ENCODE measurements at places on chromosomes 16 and 17.

DNA sequence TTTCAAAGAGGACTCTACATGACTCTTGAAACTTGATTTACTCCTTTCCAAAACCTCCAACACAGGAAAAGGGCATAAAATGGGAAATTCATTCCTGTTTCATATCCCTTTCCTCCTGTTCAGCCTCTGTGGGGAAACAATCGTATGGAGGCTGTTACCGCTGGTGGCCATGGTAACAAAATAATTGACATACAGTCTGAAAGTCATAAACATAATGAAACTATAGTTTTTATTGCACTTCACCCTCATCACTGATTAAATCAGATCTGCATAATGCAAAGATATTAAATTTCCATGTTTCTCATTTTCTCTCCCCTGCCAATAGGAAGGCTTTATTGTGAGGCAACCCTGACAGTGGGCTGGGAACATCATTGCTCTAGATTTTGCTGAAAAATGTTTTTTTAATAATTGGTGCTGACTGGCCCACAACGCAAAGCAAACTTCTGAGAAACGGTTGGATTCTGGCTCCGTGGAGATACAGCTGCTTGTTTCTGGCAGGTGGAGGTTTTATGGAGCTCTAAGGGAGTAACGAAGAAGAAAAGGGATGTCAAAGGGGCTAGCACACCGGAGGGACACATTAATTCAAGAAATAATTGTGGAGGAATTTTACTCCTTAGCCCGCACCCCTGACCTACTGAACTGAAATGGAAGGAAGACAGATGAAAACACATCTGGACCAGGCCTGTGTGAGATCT, 154.2 kb upstream of the SHISA6 start:
- DNase-seq: no peak

- no peak for DNase-seq
Measured at GRCh38 chr17:19242926-19243325, 5.8 kb downstream of the EPN2 start.

GRCh38 chr17:48181653-48182052, 74.1 kb downstream of the SNX11 start:
- no peak for DNase-seq

DNA sequence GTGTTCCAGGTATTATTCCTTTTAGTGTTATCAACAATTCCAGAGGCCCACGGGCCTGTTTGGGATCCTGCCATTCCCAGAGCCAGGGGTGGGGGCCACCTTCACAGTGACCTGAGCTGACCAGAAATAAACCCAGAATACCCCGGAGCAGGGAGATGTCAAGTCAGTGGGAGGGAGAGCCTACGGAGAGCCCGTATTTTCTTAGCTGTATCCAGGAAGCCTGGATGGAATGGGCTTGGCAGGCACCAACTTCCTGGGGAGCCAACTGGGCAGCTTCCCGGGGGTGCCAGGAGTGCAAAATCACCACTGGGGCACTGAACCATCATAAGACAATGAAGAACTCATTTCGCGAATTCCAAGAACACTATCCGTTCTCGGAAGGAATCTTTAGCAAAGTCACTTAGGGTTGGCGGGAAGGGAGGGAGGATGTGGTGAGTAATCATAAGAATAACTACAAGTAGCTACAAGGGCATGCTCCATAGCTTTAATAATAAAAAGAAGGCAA, 13.2 kb upstream of the MRTFB start:
- DNase-seq: no peak

DNA sequence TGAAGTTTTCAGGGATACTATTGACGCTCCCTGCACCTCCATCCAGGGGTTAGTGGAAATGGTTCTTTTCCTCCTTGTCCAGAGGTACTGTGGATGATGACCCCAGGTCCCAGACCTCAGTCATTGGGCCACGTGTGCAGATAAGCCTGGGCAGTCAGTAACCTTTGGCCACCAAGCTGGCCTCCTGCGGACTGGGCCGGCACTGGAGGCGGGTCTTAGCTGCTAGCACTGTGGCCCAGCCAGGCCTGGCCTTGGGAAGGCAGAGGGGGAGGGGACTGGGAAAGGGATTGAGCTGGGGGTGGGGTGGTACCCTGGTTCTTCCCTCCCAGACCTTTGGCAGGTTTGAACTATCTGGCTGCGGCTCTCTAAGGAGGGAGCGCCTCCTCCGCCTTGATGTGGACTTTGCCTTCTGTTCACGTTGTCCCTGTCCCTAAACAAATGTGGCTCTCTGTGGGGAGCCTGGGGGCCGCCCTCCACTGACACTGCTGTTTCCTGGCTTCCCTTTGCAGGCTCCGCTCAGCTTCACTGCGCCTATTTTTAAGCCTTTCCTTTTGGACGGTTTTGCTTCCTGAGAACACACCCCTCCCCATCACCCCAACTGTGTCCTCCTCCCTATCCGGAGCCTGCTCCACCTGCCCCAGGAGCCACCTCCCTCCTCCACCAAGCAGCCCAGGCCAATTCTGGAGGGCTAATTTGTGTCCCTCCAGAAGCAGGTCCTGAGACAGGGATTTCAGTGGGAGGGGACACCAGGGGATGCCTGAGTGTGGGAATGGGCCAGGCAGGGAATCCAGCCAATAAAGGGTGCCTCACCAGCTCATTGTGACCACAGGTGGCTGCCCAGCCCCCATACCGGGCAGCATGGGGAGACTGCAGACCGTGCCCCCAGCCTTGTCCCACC, 251.9 kb downstream of the SEC14L1 start:
- no peak for DNase-seq

GRCh38 chr16:72962347-72962746, 85.6 kb downstream of the ZFHX3 start:
- no peak for DNase-seq

- no peak for DNase-seq
Measured at GRCh38 chr17:75524269-75524969, 1.1 kb upstream of the LLGL2 start.

GRCh38 chr16:58563235-58563634, 47.9 kb downstream of the SETD6 start:
- no peak for DNase-seq

- DNase-seq: no peak
Measured at GRCh38 chr16:84319146-84319760, 24.6 kb downstream of the WFDC1 start.

- DNase-seq: peak; percentile 41
Measured at GRCh38 chr16:49855280-49855821, 561 bp downstream of the ZNF423 start.

DNA sequence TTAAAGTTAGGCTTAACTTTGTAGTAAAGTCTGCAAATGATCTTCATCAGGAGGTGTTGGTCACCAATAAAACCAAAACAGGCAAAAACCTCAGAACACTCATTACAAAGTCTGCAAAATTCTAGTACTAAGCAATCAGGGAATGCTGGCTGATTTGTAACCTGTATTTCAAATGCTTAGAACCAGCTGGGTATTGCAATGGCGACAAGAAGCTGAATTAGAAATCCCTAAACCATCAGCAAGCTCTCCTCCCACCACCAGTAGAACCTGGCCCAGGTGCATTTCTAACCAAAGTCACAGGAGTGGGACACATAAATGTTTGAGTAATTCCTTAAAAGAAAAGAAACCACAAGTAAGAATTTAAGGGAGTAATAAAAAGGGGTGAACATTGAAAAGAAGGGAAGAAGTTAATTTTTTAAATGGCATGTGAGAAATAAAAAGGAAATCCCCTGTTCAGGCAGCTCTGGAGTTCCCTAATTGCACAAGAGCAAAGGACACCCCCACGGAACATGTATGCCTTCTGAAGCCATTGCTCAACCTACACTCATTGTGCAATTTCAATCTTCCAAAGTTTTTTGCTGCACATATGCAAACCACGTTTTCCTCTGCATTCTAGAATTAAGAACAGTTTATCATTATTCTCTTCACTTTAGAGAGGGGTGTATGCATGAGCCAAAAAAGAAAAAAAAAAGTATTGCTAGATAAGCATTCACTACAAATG, 102.9 kb downstream of the HIC1 start:
- no peak for DNase-seq

- DNase-seq: no peak
Measured at GRCh38 chr17:40779181-40779909, 3.0 kb downstream of the KRT27 start.

DNA sequence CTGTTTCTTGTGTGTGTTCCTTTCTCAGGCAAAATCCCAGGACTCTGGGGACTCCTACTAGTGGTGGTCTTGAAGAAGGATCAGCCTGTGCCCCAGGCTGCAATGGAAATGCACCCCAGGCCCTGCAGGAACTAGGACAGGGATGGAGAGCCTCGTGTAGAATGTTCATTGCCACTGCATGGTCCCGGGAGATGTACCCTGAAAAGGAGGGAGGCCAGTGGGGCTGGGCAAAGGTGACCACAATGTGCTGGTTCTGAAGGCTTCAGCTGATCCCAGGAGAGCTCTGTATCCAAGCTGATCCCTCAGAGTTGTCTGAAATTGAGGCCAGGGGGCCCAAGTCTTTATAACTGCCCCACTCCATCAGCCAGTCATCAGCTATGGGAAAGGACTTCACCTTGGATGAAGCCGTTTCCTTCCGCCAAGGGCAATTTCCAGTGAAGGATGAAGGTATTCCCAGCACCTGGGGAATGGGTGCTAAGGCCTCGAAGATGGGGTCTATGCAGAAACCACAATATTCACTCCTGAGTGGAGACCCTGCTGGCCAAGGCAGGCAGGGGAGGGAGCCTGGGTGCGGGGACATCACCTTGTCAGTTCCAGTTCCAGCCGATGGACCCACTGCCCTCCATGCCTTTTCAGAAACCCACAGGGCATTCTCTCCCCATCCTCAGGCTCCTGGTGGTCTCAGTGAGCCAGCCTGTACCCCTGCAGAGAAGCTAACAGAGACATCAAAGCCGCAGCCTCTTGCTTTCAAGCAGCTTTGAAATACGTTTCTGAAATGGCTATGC, 59.9 kb upstream of the CDH5 start:
- DNase-seq: no peak

- no peak for DNase-seq
Measured at GRCh38 chr17:69067274-69068047, 6.7 kb upstream of the ABCA9 start.

DNA sequence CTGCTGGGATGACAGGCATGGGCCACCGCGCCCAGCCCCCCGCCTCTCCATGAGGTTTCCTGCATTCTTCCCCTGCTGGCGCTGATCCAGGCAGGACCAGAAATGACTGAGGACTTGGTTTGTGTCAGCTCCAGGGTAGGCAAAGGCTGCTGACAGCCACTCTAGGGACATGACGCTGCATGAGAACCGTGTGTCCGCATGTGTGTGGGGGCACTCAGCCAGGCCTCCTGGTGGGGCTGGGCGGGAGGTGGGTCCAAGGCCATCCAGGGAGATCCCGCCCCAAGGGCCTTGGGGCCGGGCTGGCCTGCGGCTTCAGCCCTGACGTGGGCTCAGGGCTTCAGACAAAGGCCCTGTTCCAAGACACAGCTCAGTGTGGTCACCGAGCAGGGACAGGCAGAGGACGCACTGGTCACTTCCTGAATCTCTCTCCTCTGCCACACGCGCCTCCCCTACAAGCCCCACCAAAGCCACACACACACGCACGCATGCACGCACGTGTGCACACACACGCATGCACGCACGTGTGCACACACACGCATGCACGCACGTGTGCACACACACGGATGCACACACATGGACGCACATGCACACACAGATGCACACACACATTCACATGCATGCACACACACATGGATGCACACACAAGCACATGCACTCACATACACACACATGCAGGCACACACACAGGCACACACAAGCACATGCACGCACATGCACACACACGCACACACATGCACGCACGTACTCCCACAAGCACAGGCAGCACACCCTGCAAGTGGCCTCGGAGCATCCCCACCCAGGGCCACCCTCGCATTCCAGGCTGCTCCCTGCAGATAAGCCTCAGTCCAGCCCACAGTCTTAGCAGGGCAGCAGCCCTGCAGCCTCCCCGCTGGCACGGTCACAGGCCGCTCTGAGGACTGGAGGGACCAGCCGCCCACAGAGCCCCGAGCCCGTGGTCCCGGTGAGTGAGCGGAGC, 5.3 kb upstream of the TMEM204 start:
- no peak for DNase-seq

DNA sequence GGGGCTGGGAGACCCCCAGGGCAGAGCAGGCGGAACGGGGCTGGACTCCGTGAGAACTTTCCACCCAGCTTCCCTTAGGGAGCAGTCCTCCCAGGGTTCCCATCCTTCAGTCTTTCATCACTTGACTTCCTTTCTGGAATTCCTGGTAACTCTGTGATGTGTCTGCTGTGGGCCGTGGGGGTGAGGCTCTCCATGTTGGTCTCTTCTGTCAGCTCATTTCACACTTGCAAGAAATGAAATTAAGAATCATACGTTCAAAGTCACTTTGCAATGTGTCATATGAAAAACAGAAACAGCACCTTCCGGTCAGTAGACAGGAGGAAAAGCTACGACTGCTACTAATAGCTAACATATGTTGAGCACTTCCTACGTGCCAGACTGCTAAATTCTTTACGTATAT, 5.4 kb upstream of the BBS2 start:
- no peak for DNase-seq

GRCh38 chr16:86089991-86090390, 191.0 kb downstream of the IRF8 start:
- DNase-seq: no peak

DNA sequence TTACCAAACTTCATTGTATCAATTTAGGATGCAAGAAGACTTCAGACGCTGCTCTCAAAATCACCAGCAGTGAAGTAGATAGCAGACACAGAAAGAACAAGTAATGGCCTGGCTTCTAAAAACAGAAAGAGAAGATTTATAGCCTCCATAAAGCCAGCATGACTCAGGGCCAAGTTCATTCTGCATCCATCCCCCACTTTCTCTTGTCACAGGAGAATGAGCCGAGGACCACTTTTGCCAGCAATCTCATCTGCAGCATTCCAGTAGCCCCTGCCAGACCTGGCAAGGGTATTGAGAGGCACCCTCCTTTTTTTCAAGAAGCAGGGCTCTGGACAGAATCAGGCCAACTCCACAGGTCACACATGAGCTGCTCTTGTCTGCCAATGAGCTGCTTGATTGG, 355.4 kb upstream of the SOX9 start:
- DNase-seq: no peak

- no peak for DNase-seq
Measured at GRCh38 chr17:81513753-81514488, 1.3 kb upstream of the ACTG1 start.
